Stimulated activated CD4-positive, alpha-beta T cell treated with anti-CD3 and anti-CD28 coated beads, Interleukin-4, amount 100 ng/mL, for 4 hours (primary cell): ENCODE measurements at places on chromosomes 3 and 15.

DNA sequence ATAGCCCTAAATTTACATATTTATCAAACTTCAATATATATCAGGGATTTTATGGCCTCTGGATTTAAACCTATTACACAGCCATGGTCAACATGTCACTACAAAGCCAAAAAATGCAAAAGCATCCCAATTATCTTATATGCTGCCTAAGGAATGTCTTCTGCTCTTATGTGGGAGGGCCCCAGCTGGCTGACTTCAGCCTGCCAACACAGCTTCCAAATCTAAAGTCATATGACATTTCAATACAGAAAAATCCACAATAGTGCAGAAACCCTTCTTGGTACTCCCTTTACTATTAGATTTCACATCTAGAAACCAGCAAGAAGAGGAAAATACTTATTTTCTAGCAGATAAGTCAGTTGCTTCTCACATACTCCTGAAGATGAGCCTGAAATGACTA, 6.4 kb downstream of the PFN2 start:
- DNase-seq = no peak

DNA sequence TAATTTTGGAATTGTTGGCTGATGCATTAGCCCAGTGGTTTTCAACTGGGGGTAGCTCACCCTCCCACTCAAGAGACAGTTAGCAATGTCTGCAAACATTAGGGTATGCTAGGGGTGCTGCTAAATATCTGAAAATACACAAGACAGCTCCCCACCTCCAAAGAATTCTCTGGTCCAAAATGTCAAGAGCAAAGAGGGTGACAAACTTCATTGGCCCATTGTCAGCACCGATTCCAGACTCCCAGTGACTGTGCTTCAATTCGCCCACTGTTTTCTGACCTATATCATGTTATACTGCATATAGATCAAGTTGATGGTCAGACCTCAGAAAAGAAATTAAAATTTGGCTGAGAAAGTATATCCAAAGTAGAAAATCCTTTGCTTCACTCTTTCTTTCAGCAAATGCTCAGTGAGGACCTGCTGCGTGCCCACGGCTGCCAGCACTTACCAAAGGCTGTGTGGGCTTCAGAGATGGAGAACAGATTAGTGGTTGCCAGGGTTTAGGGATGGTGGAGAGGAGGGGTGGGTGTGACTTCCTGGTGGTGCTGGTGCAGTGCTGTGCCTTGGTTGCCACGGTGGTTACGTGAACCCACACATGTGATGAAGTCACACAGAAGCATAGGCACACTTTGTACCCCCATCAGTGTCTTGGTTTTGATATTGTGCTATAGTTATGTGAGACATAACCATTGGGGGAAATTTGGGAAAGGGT, 204.0 kb downstream of the PLCL2 start:
- DNase-seq = no peak

DNA sequence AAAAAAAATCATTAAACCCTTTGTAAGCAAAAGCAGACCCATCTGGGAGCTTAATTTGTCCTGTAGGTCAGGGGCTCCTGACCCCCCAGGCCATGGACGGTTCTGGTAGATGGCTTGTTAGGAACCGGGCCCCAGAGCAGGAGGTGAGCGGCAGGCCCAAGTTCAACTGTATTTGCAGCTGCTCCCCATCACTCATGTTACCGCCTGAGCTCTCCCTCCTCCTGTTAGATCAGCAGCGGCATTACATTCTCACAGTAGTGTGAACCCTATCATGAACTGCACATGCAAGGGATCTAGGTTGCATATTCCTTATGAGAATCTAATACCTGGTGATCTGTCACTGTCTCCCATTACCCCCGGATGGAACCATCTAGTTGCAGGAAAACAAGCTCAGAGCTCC, 60.7 kb downstream of the FSIP1 start:
- DNase-seq = no peak

- DNase-seq = no peak
Observed at GRCh38 chr3:38332201-38332600, 14.4 kb upstream of the XYLB start.

- DNase-seq = no peak
Observed at GRCh38 chr15:46489276-46489675, 854.4 kb downstream of the SQOR start.

DNA sequence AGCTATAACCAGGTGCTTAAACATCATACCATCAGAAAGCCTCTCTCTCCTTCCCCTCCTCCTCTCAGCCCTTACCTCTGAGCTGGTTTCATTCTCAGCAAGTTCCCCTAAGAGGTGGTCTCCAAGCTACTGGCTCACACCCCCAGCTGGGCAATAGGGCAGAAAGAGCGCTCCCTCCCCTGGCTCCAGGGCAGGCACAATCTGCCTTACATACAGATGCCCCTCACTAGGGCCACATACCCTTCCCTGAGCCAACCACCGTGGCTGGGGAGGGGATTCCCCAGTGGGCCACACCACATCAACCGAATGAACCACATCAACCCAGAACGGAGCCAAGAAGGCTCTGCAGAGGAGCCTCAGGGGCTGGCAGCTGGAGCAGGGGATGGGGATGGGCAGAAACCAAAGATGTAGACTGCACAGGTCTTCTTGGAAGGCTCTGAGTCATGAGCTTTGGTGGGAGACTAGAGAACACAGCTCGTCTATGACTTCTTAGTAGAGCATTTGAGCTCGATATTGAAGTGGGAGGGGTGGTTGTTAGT, 4.6 kb upstream of the FBLN2 start:
- peak; percentile 12 for DNase-seq

DNA sequence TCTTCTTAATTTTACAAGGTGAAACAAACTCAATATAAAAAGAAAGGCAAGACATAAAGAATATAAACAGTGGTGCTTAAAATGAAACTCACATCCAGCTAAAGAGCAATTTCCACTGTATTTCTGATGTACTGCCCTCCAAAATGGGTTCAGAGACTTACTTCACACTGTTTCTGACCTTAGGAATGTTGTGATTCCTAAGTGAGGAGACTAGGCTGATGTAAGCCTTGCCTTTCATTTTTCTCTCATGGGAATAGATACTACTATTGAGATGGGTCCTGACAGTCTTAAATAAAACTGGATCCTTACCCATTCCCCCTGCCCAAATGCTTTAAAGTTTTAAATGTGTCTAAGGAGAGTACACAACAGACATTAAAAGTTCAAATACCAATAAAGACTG, 86.9 kb downstream of the CBLB start:
- no peak for DNase-seq

GRCh38 chr15:88877906-88878305, 17.4 kb downstream of the HAPLN3 start:
- DNase-seq = no peak

DNA sequence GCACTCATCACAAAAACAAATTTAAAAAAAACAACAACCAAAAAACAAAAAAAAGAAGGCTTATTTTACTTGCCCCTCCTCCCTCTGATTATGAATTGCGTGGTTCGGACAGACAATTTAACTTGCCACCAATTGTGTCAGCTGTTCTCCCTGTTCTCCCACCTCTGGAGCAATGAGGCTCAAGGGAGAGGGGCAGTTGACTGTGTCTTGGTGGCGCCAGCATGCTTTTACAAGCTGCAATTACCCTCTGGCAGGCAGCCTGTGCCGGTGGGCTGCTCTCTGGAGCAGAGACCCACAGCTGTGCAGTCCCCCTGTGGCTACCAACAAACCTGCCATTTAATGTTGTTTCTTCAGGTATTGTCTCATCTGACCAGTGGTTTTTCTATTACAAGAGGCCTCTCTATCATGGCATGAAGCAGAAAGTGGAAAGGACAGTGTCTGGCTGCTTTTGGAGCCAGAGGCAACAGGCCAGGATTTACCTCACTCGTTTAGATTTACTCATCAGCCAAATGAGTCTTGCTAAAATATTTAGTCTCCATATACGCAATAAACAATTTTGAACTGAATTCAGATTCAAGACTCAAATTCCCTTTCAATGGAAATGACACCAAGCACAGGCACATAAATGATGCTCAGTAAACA, 192.0 kb upstream of the TPRG1 start:
- no peak for DNase-seq

GRCh38 chr3:185267193-185267592, 13.3 kb upstream of the EHHADH start:
- DNase-seq = no peak

DNA sequence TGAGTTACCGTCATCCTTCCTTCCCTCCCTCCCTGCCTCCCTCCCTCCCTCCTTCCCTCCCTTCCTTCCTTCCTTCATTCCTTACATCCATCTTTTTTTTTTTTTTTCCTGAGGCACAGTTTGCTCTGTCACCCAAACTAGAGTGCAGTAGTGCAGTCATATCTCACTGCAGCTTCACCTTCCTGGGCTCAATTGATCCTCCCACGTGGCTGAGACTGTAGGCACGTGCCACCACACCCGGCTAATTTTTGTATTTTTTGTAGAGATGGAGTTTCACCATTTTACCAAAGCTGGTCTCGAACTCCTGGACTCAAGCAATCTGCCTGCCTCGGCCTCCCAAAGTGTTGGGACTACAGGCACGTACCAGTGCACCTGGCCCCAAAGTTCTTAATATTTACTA, 25.8 kb downstream of the USP3 start:
- no peak for DNase-seq

DNA sequence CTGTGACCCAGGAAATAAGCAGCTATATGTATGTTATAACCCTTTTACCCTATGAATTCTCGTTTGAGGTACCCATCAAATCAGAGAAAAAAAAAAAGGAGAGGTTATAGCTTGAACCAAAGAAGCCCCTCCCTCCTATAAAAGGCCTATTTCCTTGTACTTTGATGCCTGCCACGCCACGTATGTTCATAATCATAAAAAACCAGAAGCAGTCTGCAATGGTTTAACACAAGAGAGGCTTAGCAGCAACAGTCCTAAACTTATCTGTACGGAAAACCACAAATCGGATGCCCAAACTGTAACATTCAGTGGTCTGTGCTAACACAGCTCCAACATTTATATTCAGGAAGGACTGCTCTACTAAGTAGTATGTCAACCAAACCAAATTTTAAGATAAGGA, 21.2 kb downstream of the CCR8 start:
- no peak for DNase-seq

DNA sequence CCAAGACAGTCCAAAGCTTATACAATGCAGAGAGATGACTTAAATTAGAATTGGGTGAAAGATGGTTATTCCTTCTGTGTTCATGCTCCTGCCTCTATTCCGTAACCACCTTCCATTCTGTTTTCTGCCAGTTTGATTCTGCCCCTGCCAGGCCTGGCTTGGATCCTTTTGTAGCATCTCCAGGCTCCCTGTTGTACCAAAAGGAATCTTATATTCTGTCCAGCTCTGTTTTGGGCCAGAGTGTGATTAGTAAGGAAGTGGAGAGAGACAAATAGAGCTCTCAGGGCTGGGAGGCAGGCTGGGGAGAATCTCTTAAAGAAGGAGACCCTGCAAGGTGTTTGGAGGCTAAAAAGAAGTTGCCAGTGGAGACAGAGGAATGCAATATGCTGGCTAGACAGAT, 63.8 kb downstream of the KCNAB1 start:
- DNase-seq = no peak

- DNase-seq = no peak
Observed at GRCh38 chr3:159726231-159726964, 262.2 kb upstream of the IL12A start.

DNA sequence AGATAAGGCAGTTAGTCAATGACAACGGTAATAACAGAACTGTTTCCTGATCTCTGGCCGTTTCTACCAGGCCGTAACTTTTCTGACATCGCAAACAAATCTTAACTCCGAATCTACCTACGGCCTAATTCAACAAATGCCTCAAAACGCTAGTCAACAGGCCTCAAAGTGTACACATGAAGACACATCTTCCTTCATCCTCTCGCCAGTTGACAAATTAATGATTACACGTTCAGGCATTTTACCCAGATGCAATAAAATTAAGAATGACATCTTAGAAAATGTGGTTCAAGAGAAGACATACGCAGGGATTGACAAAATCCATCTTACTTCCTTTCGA, 1.5 kb downstream of the SFMBT1 start:
- DNase-seq = no peak

GRCh38 chr15:98899272-98900021, 108.1 kb downstream of the PGPEP1L start:
- no peak for DNase-seq

DNA sequence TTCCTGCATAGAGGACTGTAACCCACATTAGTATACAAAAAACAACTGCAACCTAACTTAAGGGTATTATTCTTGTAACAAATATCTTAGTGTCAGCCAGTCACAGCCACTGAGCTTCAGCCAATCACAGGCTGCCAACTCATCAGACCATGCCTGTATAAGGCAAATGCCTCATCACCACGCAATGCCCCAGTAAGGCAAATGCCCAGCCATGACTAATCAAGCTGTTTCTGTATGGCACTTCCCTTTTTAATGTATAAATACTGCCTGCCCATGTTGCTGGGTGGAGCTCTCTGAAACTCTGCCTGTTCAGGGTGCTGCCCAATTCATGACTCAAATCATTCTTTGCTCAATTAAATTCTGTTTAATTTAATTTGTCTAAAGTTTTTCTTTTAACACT, 18.4 kb upstream of the GABRA5 start:
- DNase-seq = no peak

- DNase-seq = no peak
Observed at GRCh38 chr3:6785726-6786125, 75.2 kb upstream of the GRM7 start.

- no peak for DNase-seq
Observed at GRCh38 chr3:160797356-160797755, 41.3 kb downstream of the PPM1L start.

DNA sequence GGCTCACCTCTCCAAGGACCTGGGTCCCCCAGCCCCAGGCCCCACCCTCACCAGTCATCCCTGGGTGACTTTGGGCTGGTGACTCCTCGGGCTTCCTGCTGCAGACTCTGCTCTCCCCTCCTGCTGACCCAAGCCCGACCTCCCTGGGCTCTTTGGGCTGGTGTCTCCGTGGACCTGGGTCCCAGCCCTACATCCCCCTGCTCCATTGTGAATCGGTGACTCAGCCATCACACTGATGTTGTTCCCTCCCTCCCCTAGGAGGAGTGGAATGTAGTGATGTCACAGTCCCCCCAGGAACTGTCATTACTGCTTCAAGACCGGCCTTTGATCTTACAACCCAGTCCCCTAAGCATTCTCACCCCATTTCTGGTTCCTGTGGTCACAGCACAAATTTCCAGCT, 83.7 kb downstream of the ADAMTS7 start:
- no peak for DNase-seq

GRCh38 chr3:127536830-127537812, 53.4 kb downstream of the TPRA1 start:
- no peak for DNase-seq

DNA sequence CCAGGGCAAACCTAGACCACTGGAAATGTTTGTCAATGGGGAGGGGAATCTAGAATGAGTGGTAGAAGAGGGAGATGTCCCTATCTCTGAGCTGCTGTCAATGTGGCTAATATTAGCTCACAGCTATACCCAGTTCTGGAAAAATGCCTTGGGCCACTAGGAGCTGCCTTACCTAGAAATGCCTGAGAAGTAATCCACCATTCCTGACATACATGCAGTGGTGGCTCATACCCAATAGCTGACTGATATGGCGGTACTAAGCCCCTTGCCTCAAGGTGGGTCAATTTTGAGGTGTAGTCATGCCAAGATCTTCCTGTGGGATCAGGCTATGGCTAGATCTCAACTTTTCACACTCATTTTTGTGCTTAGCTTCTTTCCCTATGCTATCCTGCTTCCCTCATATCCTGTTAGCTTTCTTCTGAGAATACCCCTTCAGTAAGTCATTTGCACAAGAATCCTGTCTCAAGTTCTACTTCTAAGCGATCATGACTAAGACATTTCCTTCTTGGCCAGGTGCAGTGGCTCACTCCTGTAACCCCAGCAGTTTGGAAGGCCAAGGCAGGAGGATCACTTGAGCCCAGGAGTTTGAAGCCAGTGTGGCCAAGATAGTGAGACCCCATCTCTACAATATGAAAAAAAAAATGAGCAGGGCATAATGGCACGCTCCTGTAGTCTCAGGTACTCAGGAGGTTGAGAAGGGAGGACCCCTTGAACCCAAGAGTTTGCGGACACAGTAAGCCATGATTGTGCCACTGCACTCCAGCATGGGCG, 49.1 kb upstream of the RFX7 start:
- DNase-seq = no peak
